Activated CD4-positive, alpha-beta T cell treated with anti-CD3 and anti-CD28 coated beads, Interleukin-2, amount 10 ng/mL, durations not matched to agents 7 days and 5 days (primary cell): ENCODE measurements at places on chromosomes 16 and 17. TPM values are rescaled to one million over a fixed set of nuclear protein-coding genes. Genes with fewer than 3 reads are reported as not detected.

TOM1L1 gene
- total RNA-seq = 0.22 TPM

TXNL4B gene
- total RNA-seq = 16.0 TPM

ABCA8 gene
- total RNA-seq = not detected

CACNA1H gene
- 3.2 TPM for total RNA-seq

MSLN gene
- total RNA-seq = not detected

TAT gene
- not detected for total RNA-seq

SLC5A10 gene
- total RNA-seq = not detected

CCDC40 gene
- total RNA-seq = not detected

KRT24 gene
- total RNA-seq = not detected

NEUROD2 gene
- not detected for total RNA-seq

TMED6 gene
- total RNA-seq = 1.3 TPM

TBC1D3B gene
- 3.3 TPM for total RNA-seq

TP53TG3C gene
- total RNA-seq = not detected

RGS9 gene
- 6.3 TPM for total RNA-seq

TPSG1 gene
- total RNA-seq = not detected

SHBG gene
- total RNA-seq = not detected

TP53TG3 gene
- total RNA-seq = 0.73 TPM

OSGIN1 gene
- total RNA-seq = 0.77 TPM

TIGD7 gene
- 3.6 TPM for total RNA-seq

ODAD4 gene
- 0.40 TPM for total RNA-seq

SSTR5 gene
- total RNA-seq = not detected

MYH2 gene
- not detected for total RNA-seq

ATXN2L gene
- total RNA-seq = 265 TPM

KRTAP17-1 gene
- total RNA-seq = not detected

ENO3 gene
- 54.8 TPM for total RNA-seq
